ENCODE measurements at places on chromosomes 6 and 20. TPM values are rescaled to one million over a fixed set of nuclear protein-coding genes. Genes with fewer than 3 reads are reported as not detected.

GRCh38 chr20:18689557-18689956 is 101.7 kb downstream of the DTD1 start:
- DNase-seq = no peak

- no peak for DNase-seq
Observed at GRCh38 chr6:41608443-41609151, 29.7 kb upstream of the MDFI start.

DNA sequence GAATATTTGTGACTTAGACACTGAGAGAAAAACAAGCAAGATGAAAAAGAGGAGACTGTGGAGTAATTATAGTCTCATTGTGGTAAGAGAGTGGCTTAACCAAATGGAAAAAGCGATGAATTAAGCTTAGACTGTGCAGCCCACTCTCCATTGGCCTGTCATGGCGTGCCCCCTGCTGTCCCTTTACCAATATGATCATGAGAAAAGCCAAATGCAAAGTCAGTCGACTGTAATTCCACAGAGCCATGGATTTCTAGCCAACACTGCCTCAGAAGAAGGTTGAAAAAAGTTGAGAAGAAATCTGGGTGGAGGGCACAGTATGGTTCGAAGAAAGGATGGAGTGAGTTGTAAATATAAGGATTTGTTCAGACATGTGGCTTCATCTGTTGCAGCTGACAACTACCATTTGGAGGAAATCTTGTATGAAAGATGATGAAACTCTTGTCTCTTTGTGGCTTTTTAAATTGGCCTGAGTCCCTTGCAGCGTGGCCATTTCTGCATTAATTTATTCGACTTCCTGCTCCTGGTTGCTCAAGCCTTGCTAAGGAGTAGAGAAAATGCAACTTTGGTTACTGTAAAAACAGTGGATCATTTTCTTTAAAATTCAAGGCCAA is 251.4 kb downstream of the DOK5 start:
- no peak for DNase-seq

GRCh38 chr20:61556111-61556510 is 304.1 kb downstream of the CDH4 start:
- DNase-seq = no peak

- DNase-seq = no peak
Observed at GRCh38 chr20:8127553-8128255, 4.4 kb upstream of the PLCB1 start.

GRCh38 chr6:94769197-94769596 is 808.1 kb upstream of the MANEA start:
- no peak for DNase-seq

DNA sequence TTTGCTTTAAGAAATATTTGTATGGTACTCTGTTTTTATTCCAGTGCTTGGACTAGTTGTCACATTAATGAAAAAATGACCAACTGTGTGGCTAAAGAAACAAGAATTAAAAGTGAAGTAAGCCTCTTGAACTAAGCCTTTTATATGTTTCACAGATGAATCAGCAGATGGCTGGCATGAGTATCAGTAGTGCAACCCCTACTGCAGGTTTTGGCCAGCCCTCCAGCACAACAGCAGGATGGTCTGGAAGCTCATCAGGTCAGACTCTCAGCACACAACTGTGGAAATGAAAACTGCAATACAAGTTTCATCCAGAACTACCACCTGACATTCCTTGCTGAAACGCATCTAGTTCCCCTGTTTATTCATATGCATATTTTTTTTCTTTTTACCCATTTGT is 96.8 kb downstream of the B3GAT2 start:
- no peak for DNase-seq

DNA sequence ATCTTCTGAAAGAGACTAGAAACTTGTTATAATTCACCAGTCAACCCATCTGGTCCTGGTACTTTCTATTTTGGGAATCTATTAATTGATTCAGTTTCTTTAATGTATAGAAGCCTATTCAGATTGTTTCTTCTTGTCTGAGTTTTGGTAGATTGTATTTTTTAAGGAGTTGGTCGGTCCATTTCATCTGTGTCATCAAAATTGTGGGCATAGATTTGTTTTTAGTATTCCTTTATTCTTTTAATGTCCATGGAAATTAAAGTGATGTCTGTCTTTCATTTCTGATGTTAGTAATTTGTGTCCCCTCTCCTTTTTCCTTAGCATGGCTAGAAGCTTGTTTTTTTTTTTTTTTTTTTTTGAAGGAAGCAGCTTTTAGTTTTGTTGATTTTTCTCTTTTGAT is 15.2 kb downstream of the STXBP5 start:
- no peak for DNase-seq

- no peak for DNase-seq
Observed at GRCh38 chr20:63053432-63054102, 46.8 kb upstream of the BHLHE23 start.

DNA sequence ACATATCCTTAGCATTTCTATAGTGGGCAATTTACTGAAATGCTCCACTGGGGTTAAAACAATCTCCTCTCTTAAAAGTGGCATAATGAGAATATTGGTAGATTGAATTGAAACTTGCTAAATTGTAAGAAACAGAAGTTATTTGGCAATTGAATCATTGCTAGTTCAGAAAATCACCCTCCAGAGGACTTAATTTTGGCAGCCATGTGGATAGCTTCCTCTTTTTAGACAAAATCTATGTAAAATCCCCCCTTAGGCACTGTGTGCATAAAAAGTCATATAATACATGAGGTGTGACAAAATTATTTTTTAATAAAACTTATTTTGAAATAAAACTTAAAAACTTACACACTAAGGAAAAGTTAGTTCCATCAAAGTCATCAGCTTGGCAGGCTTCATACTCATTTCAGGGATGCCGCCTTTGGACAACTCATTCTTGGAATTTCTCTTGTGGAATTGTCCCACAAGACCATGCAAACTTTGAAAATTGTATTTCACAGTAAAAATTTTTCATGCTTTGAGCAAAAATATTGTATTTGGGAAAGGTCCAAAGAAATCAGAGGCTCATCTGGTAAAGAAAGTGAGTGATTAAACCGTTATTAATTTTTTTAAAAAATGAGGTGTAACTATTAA is 473.0 kb downstream of the BCKDHB start:
- DNase-seq = no peak

GRCh38 chr20:34525709-34526416 is 9.6 kb downstream of the DYNLRB1 start:
- no peak for DNase-seq

GRCh38 chr20:32192698-32193097 is 14.8 kb downstream of the PLAGL2 start:
- DNase-seq = no peak

DNA sequence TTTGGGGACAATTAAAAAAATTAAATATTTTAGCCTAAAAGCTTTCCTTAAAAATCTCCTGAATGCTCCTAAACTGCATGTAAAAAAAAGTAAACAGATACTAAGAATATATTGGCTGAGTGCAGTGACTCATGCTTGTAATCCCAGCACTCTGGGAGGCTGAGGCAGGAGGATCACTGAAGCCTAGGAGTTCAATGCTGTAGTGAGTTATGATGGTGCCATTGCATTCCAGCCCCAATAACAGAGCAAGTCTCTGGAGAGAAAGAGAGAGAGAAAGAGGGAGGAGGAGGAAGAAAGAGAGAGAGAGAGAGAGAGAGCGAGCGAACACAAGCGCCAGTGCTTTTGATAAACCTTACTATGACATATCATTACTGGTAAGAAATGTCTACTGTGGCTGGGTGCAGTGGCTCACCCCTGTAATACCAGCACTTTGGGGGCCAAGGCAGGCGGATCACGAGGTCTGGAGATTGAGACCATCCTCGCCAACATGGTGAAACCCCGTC is 58.8 kb downstream of the FKBP5 start:
- DNase-seq = no peak

DNA sequence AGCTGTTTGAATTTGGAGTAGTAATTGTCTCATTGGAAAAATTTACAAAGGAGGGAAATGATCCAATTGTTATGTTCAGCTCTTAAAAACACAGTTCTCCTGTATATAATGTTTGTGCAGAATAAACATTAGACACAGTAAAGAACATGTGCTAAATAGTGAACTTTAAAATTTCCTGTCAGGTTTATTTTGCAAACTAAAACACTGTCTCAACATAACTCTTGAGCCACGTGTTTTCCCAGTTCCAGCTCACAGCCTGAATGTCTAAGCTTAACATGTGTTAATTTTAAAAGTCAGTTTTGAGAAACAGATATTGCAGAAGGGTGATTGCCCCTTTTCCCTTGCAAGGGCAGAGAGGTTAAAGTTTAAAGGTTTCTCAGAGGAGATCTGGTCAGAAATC is 20.6 kb downstream of the EPHA7 start:
- no peak for DNase-seq

DNA sequence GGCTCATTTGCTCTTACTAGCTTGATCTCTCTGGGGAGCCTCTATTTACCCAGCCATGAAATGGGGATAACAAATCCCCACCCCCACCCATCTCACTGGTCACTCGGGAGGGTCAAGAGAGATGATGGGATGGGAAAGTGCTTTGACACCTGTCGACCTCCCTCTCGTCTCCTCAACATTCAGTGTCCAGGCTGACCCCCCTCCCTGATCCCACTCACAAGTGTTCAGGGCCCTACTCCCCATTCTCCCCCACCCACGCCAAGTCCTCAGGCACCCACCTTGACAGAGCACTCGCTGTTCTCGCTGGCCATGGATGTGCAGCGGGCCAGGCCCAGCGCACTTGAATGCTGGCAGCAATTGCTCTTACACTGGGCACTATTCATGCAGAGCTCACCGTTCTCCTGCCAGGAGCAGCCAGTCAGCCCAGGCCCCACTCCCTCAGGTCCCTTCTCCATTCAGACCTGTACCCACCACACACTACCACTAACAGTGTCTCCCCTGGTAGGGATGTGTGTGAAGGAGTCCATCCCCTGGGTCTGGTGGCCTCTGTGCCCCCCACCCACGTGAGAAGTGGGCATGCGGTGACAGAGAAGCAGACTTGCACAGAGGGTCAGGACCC is 1.6 kb downstream of the CLPS start:
- no peak for DNase-seq

- DNase-seq = no peak
Observed at GRCh38 chr6:84728602-84729001, 35.8 kb downstream of the TBX18 start.

- no peak for DNase-seq
Observed at GRCh38 chr6:32614366-32615081, 22.7 kb upstream of the HLA-DQA1 start.

GRCh38 chr6:2534406-2535042 is 216.2 kb downstream of the MYLK4 start:
- DNase-seq = no peak

- DNase-seq = no peak
Observed at GRCh38 chr20:45701873-45702272, at the start of gene WFDC13. TSS of gene WFDC13 (plus strand) at chr20:45702038. CDS start at chr20:45702124, 86 bp downstream.

DNA sequence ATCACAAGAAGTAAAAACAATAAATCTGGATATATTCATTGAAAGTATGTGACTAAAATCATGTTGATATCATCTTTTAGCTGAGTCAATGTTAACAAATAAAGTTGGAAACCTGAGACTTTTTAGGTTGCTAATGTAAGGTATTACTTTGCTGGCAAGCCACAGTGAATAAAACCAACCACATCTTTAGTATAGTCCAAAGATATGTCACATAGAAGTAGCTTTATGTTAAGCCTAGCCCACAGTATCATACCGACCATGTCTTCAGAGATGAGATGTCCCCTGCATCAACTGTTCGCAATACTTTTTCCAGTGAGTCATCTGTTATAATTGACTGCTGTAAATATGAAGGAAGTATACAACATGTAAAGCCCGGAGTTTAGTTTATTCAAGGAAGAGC is 107.6 kb upstream of the MCHR2 start:
- no peak for DNase-seq

- no peak for DNase-seq
Observed at GRCh38 chr6:78911218-78911940, 44.0 kb downstream of the IRAK1BP1 start.

DNA sequence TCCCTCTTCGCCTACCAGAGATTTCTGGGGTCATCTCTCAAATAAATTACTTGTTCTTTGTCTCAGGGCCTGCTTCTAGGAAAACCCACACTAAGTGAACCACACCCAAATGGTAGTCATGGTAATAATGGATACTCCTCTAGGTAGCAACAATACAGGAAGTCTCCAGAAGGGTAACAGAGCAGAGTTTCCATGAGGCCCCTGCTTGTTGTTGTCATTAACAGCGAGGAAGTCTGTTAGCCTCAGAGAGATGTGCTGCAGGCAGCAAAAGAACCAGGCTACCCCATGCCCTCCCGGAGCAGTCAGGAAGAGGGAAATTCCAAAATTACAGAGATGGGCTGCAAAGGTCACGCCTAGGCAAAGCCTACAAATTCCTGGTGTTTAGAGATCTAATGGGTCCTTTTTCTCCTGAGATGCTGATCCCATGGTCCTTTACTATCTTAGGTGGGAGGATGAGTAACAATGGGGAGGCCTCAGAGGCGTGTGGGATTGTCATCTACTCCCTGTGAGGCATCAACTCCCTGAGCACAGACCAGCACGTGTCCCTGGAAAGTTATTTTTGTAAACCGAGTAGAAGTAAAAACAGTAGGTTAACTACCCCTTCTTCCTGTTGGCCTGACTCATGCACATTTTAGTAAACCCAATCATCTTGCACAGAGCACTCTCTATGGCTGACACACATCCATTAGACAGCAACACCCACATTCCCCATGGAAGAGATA is 10.1 kb downstream of the ISM1 start:
- DNase-seq = no peak

- no peak for DNase-seq
Observed at GRCh38 chr6:14177413-14178082, 60.0 kb downstream of the CD83 start.

DNA sequence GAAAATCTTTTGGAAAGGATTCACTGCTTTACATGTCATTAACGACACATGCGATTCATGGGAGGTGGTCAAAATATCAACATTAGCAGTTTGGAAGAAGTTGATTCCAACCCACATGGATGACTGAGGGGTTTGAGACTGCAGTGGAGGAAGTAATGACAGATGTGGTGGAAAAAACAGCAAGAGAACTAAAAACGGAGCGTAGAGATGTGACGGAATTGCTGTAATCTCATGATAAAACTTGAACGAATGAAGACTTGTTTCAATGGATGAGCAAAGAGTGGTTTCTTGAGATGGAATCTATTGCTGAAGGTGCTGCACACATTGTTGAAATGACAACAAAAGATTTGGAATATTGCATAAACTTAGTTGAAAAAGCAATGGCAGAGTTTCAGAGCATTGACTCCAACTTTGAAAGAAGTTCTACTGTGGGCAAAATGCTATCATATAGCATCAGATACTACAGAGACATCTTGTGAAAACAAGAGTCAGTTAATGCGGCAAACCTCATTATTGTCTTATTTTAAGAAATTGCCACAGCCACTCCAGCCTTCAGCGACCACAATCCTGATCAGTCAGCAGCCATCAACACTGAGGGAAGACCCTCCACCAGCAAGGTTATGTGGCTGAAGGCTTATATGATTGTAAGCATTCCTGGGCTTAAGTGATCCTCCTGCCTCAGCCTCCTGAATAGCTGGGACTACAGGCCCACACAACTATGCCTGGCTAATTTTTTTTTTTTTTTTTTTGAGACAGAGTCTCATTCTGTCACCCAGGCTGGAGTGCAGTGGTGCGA is 19.2 kb downstream of the SRSF3 start:
- no peak for DNase-seq

- DNase-seq = no peak
Observed at GRCh38 chr6:33344701-33345697, 27.5 kb upstream of the ZBTB22 start.

The LRRN4 gene
- total RNA-seq = 9.9 TPM

The CCDC170 gene
- total RNA-seq = 1.9 TPM

The HRH3 gene
- total RNA-seq = 0.24 TPM

The TNFRSF6B gene
- total RNA-seq = not detected

The CGAS gene
- total RNA-seq = 0.12 TPM

The MMS22L gene
- total RNA-seq = 40.3 TPM

The MEA1 gene
- 67.5 TPM for total RNA-seq

The TRAPPC3L gene
- total RNA-seq = 0.27 TPM

The SLCO4A1 gene
- 5.3 TPM for total RNA-seq

The ZFP57 gene
- not detected for total RNA-seq

The KIF25 gene
- not detected for total RNA-seq

The GNAS-AS1 gene
- total RNA-seq = 6.1 TPM

Data from type B pancreatic cell (in vitro differentiated cells).